ENCODE measurements at places on chromosomes 13 and 19.

DNA sequence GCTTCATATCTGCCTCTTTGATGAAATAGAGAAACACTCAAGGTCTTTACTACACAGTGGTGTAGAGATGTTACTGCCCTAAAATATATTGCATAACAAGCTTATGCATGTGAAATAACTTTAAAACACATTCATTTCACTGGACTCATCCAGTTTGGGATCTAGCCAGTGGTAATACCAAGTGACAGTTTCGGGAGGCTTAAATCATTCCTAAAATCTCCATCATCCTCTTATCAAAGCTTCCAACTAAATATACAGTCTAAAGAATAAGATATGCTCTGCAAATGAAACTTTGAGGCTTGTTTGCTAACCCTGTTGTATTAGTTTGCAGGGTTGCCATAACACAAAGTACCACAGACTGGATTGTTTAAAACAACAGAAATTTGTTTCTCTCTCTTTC, 52.8 kb downstream of the THSD1 start:
- peak; percentile 45 for DNase-seq

DNA sequence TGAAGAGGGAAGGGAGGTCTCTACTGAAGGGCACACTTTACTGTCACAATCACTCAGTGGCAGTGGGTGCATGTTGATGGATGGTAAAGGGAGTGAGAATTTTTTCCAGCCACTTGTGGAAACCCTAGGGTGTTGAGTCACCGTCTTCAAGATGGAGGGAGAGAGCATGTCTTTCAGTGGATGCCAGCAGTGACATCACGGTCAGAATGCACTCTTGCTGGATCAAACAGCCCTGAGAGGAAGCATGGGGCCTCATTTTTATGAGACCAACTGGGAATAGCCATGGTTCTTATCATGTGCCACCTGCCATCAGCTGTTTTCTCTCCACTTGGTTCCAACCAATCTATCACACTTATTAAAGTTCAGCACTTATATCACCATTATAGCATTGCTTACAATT, 182.5 kb downstream of the KCNRG start:
- DNase-seq = no peak

- peak; percentile 91 for DNase-seq
Measured at GRCh38 chr13:28707629-28708427, 10.9 kb downstream of the SLC46A3 start.

GRCh38 chr13:37364007-37364406, 234.6 kb downstream of the POSTN start:
- DNase-seq = no peak

GRCh38 chr19:47503826-47504150, 11.1 kb downstream of the NAPA start:
- DNase-seq = no peak
